ENCODE measurements at places on chromosomes 16 and 17.

DNA sequence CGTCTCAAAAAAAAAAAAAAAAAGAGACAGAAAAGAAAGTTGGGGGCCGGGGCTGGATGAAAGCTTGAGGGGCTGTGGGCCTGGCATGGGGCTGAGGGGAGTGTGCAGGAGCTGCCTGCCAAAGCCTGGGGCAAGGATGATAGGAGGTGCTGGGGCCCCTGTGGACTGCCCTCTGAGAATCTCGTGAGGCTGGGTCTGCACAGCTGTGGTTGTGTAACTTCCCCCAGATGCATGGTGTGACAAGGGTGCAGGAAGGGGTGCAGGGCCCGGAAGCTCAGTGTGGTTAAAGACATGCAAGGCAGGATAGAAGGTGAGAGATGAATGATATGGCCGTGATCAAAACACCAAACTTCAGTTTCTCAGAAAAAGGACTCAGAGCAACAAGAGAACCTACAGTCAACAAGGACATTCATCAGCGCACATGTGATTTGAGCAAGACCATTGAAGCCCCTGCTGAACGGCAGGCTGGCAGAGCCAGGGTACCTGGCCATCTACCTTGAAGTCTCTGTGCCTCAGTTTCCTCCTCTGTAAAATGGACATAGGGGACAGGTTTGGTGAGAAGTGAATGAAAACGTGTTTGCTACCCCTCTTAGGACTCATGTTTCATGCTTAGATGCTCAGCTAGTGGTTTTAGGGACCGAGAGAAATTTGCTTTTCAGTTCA, 9.6 kb downstream of the IL32 start:
- no peak for DNase-seq

- peak; percentile 59 for DNase-seq
Measured at GRCh38 chr16:59905606-59906005, 1171.5 kb upstream of the GOT2 start.

- peak; percentile 59 for DNase-seq
Measured at GRCh38 chr17:17356149-17356930, 53.2 kb downstream of the NT5M start.

DNA sequence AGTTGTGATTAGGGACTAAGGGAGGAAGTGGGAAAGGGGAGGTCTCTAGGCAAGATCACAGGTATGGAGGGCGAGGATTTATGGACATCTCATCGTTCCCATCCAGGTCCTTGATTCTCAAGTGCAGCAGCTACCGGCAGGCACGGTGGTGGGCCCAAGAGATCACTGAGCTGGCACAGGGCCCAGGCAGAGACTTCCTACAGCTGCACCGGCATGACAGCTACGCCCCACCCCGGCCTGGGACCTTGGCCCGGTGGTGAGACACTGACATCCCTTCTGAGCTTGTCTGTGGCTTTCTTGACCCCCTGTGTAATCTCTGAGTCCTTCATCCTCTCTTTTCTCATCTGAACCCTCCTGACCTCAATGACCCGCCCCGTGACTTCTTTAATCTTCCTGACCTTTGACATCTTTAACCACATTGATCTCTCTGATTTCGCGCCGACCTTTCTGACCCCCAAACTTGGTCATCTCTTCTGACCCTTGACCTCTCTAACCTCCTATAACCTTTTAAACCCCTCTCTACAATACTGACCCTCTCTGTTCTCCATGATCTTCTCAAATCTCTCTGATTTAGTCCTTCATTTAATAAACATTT, 3.8 kb downstream of the PLD2 start:
- no peak for DNase-seq

DNA sequence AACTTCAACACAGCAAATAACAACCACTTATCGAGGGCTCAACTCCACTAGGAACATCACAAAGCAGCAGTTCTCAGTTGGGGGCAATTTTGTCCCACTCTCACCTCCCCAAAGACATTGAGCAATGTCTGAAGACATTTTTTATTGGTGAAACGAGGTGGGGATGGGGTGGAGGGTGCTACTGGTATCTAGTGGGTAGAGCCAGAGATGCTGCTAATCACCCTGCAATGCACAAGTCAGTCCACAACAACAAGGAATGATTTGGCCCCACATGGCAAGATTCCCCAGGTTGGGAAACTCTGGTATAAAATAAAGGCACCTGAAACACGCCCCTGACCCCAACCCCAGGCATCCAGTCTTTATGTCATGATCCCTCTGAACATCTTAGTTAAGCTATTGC, 33.3 kb downstream of the TLE7 start:
- DNase-seq: no peak

GRCh38 chr16:1206326-1206725, 18.7 kb downstream of the TPSG1 start:
- DNase-seq: no peak

- DNase-seq: no peak
Measured at GRCh38 chr17:35002876-35003551, 22.7 kb downstream of the LIG3 start.

DNA sequence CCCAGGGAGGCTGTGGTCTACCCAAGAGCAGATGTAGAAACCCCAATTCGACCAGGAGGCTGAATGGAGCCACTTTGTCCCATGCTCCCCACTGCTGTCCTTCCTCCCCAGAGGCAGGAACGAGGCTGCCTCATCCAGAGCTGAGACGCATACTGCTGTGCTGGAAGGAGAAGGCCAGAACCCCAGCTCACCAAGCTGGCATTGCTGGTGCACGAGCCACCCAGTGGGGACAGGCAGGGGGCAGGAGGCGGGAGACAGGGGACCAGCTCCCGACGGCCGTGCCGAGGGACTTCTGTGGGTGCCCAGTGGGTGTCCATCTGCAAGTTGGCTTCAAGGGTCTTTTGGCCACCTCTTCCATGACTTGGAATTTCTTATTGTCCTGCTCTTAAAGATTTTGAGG, 66.6 kb downstream of the NTN1 start:
- no peak for DNase-seq

DNA sequence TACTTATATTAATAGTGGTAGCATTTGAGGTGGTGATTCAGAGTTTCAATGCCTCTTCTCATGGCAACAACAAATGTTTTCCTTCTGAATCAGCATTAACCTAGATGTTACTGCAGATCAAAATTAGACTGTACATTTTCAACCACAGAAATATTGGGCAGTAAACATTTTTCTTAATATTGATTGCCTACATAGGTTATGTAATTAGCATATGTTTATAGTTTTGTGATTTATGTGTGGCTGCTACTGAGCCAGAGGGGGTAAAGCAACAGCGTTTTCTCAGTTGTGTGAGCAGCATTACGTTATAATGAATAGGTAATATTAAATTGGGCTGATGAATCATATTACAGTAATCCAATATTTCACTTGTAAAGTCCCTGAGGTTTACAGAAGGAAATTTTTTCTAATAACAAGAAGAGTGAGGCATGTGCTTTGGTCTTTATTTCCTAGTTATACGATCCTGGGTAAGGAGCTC, 18.8 kb upstream of the BMERB1 start:
- no peak for DNase-seq

DNA sequence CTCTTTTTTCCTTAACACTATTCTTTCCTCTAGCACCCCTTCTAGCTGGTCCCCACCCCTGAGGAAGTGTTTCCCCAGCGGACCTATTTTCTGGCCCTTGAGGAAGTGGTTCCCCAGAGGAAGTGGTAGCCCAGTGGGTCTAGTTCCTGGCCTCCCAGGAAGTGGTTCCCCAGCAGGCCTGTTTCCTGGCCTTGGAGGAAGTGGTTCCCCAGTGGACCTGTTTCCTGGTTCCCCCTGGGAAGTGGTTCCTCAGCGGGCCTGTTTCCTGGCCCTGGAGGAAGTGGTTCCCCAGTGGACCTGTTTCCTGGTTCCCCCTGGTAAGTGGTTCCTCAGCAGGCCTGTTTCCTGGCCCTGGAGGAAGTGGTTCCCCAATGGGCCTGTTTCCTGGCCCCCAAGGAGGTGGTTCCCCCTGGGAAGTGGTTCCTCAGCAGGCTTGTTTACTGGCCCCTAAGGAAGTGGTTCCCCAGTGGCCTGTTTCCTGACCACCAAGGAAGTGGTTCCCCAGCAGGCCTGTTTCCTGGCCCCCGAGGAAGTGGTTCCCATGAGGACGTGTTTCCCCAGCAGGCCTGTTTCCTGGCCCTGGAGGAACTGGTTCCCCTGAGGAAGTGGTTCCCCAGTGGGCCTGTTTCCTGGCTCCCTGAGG, 58.3 kb downstream of the NTN1 start:
- DNase-seq: no peak

- peak; percentile 50 for DNase-seq
Measured at GRCh38 chr17:57130708-57131461, 45.8 kb downstream of the AKAP1 start.

DNA sequence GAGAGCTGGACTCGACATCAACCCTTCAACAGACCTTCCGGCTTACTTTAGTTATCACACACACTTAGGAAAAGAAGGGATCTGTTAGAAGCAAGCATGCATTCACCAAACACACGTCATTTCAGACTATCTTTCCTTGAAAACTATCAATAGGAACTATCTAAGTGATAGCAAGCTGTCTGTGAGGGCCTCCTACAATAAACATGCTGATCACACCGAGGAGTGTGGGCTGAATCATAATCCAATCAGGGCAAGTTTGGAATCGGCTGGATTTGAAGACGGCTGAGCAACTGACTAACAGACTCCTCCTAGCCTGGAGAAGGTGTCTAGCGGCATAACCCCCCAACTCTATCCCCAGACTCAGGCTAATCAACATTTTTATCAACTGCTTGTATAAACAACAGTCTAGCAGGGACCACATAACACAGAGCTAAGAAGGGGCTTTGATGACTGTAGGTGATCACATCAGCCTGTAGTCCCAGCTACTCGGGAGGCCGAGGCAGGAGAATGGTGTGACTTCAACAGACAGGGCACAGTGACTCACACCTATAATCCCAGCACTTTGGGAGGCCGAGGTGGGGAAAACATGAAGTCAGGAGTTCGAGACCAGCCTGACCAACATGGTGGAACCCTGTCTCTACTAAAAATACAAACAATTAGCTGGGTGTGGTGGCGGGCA, 14.1 kb downstream of the NXN start:
- no peak for DNase-seq

GRCh38 chr17:80477647-80478478, 1.5 kb upstream of the NPTX1 start:
- no peak for DNase-seq

DNA sequence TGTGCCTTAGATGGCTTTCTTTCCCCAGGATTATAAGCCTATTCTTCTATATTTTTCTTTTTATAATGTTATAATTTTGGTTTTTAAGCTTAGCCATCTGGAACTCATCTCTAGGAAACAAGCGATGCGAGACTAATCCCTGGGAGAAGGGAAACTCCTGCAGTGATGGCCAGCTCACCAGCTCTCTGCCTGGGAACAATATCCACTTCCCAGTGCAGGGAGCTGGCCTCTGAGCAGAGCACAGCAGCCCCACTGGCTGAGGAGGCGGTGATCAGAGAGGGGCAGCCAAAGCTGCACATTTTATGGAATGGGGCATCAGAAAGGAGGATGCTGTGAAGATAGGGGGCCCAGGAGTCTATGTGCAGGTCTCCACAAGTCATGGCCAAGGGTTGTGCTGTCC, 183.3 kb downstream of the LGALS9B start:
- DNase-seq: no peak

- no peak for DNase-seq
Measured at GRCh38 chr17:50259477-50260324, 14.6 kb upstream of the TMEM92 start.

GRCh38 chr17:27313301-27313700, 19.4 kb downstream of the WSB1 start:
- no peak for DNase-seq

DNA sequence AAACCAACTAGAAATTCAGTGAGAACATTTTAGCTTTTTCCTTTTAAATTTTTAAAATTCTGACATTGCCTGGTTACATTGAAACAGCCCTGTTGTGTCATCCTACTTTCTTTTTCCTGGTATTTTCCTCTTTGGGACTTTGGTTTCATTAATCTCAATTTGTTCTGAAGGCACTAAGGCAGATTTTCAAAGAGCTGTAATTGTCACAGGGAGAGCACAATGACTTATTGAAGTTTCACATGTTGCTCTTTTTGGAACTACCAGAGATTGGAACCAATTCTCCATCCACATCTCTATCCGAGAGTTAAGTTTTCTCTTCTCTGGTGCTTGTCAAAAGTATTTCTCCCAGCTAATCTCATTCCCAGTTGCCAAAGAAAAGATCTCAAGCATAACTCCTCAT, 144.7 kb upstream of the TBX2 start:
- DNase-seq: no peak

DNA sequence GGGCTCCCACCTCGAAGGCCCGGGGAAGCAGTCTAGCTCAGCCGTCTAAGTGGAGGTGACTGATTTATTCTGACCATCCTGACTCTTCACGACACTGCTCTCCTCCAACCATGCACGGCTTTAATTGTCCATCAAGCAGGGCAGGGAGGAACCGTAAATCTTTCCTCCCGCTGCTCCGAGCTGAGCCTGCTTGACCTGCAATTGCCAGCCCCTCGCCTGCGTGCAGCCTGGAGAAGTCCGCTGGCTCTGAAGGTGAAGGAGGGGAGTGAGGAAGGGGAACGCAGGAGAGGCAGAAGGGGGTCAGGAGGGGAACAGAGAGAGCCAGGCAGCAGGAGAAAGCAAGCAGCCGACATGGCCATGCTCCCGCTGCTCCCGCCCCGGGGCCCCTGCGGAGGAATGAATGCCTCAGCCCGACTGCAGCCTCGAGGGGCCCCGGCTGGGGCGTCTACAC, 10.1 kb downstream of the RBFOX3 start:
- DNase-seq: no peak

DNA sequence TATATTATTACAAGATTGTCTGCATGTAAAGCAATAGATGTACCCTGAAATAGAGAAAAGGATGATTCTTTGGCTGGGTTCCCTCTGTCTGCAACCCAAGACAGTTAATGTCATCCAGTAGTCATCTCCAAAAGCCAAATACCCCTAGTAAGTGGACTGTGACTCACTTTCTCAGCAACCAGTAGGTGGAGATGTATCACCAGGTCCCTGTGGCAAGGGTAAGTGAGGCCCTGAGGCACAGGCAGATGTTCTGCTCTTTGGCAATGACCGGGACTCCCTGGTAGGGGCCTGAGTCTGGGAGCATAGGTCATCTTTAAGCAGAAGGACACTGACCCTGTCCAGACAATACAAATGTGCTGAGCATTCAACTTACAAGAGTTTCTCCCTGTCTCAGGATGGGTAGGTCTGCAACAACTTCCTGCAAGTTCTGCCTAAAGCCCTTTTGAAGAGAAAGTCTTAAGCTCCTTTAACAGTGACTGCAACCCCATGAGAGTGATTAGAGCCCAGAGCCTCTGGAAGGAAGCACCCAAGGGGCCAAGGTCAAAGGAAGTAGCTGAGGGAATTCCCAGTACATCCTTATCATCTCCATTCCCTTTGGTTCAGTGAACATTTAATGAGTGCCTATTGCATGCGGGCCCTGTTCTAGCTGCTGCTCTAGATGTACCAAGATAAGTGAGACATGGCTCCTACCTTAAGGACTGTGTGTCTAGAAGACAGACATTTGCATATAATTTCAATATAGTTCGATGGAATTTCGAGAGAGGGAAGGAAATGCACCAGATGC, 31.9 kb downstream of the PMP22 start:
- no peak for DNase-seq

DNA sequence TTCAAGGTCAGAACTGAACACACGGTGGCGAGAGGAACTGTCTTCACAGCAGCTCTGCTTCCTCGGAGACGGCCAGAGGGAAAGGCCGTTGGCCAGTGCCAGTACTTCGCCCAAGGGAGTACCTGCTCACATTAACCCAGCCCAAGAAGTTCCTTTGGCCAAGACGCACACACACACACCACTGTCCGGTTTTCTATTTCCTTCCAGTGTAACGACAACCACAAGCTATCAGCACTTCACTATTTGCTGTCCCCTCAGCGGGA, 744 bp upstream of the GGNBP2 start:
- peak; percentile 4 for DNase-seq

GRCh38 chr17:18925187-18925586, 26.8 kb upstream of the SLC5A10 start:
- no peak for DNase-seq

GRCh38 chr17:81052199-81052997, 17.4 kb downstream of the BAIAP2 start:
- DNase-seq: no peak

All from fibroblast of skin of left quadriceps (primary cell).